ENCODE measurements at places on chromosomes 5 and 9.

GRCh38 chr5:317086-317811 is 4.3 kb upstream of the AHRR start:
- peak; percentile 23 for DNase-seq

DNA sequence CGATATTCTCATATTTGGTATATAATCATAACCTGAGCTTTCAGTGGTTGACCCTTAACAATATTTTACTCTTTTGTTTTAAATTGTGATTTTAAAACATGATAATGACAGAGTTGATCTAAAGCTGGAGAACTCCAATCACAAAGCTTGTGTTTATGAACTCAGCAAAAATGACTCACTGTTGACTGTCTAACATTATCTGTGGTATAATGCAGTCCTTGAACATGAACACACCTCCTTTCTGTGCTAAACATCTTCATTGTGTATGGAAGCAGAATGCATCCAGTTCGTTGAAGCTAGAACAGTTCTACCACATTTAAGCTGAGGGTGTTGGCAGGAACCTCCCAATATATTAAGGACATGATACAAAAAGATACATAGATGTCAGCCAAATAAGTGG is 1030.2 kb upstream of the SEMA6A start:
- no peak for DNase-seq

DNA sequence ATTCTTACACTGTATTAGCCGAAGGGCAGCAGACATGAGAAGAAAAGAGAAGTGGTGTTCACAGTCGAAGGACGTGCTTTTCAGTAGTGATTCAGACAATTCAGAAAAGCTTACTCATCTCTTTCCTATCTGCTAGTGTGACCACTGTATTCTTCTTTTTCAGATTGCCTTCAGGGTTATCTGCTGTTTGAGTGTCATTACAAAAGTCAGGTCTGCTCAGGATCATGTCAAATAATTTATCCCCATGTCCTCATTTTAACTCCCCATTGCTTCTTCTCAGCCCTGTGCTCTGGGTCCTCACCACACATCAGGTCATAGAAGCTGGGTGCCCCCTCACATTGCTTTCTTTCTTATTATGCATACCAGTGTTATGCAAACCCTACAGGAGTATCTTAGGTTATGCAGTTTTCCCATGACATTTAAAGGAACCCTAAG is 394.0 kb downstream of the CETN3 start:
- no peak for DNase-seq

GRCh38 chr5:32512926-32513325 is 68.4 kb upstream of the ZFR start:
- DNase-seq: no peak

DNA sequence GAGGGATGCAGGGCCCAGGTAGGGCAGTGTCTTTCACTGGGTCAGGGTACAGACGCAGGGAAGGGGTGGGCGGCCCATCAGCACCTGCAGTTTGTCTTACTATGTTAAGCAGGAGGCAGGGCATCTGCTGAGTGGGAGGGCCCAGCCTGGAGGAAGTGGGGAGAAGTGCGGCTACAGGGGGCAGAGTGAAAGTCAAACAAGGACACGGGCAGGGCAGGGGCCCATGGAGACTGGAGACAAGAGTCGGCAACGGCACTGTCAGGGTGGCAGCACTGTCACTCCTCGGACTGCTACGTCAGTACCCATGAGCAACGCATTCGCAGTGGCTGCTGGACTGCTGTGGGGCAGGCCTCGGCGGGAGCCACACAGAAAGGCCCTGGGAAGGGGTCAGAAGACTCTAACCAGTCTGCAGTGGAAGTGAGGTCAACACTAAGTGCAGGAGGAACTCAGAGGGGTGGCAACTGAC is 19.7 kb downstream of the CAMSAP1 start:
- DNase-seq: peak; percentile 25

DNA sequence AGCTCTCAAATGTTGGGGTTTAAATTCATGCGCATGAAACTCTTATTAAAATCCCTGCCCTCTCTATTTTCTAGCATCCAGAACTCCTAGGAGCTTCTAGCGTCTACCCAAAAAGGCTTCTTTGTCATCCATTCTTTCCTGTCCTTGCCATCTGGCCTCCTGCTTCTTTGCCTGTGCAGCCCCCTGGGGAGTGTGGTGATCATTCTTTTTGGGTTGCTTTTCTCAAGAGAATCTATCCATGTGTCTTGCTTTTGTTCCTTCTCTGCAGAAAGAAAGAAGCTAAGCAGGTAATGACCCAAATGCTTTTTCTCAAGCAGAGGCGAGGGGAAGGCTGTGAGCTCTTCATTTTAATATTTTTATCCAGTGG is 26.6 kb downstream of the SKP2 start:
- no peak for DNase-seq

DNA sequence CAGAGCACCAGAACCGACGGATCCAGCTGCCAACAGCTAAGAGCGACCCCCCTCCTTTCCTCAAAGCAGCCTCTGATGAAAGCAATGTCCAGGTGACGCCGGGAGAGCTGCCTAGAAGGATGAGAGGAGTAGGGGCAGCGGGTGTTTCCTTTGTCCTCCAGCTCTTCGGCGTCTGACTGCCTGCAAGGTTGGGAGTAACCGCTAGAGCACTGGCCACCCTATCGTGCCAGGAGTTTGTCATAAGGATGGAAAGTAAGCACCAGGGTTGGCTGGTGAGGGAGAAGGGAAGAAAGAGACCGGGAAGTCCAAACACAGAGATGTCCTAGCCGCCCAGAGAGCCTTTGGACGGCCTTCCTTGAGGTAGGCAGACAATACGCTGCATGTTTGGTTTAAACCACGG is 10.8 kb downstream of the MRPL36 start:
- no peak for DNase-seq

GRCh38 chr5:5383461-5383860 is 39.0 kb upstream of the ICE1 start:
- DNase-seq: no peak

Measured in activated CD4-positive, alpha-beta T cell treated with anti-CD3 and anti-CD28 coated beads for 24 hours (primary cell).